ENCODE measurements at places on chromosomes 3 and 15.

DNA sequence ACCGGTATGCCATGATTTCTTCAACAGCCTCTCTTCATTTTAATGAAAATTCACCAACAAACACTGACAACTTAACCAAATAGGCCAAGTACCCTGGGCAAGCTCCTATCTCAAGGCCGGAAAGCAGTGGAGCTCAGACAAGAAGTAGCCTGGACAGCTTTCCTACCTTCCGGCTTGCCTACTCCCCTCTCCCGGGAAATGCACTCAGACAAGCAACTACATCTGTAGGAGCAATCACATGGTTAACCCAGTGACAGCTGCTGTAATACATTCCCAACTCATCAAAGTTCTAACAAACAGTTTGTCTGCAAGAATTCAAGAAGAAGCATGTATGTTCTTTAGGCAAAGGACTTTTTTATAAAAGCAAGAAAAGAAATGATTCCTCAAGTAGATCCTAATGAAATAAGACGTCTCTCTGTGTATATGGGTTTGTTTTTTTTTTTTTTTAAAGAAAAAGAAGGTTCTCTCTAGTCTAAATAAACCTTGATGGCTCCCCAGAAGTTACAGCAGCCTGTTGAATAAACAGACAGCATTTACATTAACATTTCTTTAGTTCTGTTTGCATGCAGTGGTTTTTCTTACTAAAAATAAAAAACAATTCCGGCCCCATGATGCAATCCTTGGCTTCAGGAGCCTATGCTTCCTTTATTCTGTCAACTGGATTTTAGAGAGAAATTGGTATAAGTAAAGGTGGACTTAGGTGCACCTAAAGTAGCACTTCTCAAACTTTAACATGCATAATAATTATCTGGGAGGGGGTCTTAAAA lies 278.7 kb downstream of the NEK10 start:
- no peak for DNase-seq

- DNase-seq, result no peak
Measured at GRCh38 chr15:24772686-24773373, 97.3 kb downstream of the NPAP1 start.

DNA sequence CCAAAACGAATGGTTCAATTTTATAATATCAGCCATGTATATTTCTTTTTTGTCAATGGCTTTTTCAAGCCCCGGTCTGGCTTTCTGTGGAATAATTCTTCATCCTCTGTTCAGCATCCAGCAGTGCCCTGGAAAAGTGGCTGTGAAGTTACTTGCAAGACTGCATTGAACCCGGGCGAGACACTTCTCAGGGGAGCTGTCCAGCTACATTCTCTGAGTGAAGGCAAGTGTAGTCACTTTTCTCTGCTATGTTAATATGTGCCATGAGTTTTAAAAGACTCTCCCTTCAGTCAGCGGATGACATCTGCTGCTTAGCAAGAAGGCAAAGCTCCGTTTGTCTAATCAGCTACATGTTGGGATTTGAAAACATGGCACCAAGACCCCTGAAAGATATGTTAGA lies 81.3 kb upstream of the RGMA start:
- no peak for DNase-seq

DNA sequence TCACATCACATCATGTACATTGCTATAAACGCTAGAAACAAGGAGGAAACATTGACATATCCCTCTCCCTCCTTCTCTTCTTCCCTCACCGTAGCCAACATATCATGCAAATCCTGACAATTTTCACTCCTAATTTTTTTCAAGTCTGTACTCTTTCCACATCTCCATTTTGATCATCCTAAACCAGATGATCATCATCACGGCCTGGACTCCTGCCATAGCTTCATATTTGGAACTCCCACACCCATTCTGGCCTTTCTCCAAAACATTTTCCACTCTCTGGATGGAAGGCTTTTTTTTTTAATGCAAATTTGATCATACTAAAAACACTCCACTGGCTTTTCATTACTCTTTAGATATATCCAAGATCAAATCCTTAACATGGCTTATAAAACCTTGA lies 248.0 kb upstream of the CNTN3 start:
- DNase-seq, result no peak

DNA sequence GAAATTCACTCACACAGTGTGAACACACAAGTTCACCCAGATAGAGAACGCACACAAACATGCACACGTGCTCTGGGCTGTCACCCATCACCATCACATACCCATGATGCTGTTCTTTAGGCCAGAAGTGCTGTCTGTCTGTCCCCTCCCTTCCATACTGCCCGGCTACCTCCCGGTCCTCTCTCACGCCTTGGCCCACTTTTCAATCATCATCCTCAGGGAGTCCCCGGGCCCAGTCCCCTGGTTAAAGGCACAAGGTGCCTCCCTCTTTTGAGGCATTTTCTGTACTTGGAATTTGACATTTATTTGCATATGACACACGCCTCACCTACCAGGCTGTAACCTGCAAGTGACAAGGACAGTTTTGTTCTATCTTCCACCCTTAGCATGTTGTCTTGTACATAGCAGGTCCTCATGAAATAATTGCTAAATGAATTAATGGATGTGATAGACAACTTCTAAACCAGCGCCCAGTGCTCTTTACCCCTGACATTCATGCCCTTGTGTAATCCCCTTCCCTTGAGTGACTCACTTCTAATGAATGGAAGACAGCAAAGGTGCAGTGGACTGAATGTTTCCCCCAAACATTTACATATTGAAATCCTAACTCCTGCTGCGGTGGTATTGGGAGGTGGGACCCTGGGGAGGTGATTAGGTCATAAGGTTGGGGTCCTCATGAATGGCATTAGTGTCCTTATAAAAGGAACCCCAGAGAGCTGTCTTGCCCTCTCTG lies 73.9 kb upstream of the ADPGK start:
- no peak for DNase-seq

DNA sequence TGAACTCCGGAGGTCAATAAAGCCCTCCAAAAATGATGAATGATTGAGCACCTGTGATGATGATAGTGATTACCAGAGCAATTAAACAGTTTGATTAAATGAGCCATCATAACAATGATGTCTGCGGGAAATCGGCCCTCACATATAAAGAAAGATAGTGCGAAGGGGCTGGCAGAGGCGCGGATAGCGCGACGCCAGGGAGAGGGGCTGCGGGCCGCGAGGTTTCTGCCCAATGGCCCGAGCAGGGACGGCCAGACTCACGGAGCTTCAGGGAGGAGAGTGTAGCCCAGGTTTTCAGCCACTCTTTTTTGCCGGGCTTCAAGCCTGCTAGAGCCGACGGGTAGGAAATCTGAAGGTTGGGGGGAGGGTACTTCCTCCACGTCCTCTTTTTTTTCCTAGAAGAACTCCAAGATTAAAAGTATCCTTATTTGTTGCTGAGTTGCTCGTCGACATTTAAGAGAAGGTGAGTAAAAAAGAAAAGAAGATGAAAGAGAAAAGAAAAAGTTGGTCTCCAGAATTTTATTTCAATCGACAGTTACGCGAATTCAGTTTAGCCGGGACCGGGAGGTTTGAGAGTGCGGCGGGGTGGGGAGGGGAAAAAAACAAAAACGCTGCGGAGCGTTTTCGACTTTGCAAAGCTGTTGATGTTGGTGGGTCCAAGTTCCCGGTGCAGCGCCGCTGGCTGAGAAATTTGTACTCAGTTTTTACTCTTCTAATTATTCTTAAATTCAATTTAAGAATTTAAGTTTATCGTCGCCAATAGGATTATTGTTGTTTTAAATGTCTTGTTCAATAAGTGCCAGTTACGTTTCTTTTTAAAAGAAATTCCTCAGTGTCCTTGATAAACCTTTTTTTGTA lies 2.2 kb upstream of the MEIS2 start:
- DNase-seq, result no peak

DNA sequence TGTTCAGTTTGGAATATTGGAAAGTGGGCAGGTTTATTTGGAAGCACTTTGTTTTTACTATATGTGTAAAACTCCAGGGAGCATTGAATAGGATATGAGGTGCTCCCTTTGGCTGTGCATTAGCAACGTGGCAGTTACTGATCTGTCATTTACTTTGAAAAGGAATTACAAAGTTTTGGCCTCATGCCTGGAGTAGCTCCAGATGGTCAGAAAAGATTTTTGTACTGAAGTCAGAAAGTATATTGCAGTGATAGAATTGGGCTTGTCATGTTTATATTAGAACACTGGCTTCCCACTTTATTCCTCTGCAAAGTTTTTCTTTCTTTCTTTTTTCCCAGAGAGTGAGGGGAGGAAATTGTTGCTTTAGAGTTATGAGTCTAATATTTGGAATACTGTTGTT lies 26.1 kb downstream of the FNDC3B start:
- DNase-seq, result no peak

- DNase-seq, result no peak
Measured at GRCh38 chr3:61505197-61505596, 56.2 kb upstream of the PTPRG start.

Data from HTR-8/SVneo (cell line).